Hypothalamus (tissue), 51 donors: ENCODE measurements at places on chromosomes 16 and 17.

DNA sequence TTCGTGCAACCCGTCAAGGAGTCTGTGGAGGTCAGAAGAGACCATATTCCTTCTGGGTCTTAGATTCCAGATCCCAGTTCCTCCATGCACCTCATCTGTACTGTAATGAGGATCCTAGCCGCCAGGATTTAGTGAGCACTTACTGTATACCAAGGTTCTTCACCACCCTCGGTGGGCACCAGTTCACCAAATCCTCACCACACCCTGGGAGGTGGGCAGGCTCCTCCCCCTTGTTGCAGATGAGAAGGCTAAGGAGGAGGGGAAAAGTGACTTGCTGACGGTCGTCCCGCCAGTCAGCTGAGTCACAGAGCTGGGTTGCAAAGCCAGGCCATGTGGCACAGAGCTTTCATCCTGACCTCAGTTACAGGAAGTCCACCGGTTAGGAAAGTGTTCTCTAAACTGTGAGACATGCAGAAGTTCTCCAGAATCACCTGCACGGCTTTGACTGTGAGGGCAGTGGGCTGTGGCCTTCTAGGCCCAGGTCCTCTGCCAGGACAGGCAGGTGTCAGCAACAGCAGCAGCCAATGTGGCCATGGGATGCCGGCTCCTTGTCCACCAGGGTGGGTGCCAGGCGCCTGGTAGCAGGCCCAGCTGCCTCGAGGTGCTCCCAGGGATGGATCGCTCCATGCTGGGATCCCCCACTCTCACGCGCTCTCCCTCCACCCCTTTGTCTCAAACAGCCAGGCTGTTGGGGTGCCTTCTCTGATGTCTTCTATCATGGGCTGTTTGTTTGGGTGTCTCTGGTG lies 240.3 kb upstream of the GSE1 start:
- DNase-seq, result no peak

GRCh38 chr17:35947156-35947585 lies 3.7 kb upstream of the LYZL6 start:
- no peak for DNase-seq

DNA sequence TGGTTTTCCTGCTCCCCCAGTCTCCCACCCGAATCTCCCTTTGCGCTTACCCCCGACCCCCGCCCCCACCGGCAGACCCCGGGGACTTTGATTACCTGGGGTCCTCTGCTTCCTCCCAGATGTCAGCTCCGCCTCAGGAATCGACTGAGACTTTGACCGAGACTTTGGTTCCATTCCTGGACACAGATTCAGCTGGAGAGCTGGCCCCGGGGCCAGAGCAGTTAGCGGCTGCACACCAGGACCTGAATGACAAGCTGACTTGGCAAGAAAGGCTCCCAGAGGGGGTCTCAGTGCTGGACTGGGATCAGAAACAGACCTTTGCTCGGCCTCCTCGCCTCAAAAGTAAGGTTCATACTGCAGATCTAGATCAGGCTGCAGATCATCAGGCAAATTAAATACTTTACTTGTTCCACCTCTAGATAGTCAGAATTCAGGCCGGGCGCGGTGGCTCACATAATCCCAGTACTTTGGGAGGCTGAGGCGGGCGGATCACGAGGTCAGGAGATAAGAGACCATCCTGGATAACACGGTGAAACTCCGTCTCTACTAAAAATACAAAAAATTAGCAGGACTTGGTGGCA lies 60.3 kb upstream of the FBXO47 start:
- DNase-seq, result no peak

- no peak for DNase-seq
These were observed 7.1 kb downstream of the CDH15 start for GRCh38 chr16:89178453-89179147.

DNA sequence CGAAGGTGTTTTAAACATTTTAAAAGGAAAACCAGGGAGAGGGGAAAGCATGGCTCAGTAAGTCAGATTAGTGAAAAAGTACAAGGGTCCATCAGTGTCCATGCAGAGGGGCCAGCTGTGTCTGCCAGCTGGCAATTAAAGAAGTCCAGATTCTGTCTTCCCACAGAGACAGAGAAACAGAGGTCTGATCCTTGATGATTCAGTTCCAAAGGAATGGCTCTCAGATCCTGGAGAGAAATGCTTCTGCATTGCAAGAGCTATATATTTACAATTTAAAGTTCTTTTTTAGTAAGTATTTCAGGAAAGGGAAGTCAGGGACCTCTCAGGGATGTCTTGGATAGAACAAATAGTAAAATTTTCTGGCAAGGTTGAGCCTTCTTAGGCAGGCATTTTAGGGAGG lies 56.2 kb downstream of the HSD17B2 start:
- DNase-seq, result no peak

- no peak for DNase-seq
These were observed 123.8 kb downstream of the ZNF778 start for GRCh38 chr16:89341279-89341678.

- no peak for DNase-seq
These were observed 101.1 kb downstream of the C16orf78 start for GRCh38 chr16:49474741-49475140.

DNA sequence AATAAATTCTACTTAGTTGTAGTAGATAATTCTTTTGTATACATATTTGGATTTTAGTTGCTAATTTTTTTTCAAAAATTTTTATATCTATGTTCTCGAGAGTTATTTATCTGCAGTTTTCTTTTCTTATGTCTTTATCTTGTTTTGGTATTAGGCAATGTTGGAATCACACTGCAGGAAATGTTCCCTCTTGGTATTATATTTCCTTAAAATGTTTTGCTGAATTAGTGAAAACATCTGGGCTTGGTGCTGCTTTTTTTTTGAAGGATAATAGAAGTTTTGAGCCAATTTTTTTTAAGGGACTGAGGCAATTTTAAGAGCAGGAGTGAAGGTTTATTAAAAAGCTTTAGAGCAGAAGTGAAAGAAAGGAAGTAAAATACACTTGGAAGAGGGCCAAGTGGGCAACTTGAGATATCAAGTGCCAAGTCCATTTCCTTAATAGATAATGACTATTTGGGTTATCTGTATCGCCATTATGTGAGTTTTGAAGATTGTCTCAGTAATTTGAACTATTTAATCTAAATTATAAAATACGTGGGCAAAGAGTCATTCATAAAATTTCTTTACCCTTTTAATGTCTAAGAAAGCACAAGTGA lies 1390.1 kb upstream of the CDH8 start:
- no peak for DNase-seq

DNA sequence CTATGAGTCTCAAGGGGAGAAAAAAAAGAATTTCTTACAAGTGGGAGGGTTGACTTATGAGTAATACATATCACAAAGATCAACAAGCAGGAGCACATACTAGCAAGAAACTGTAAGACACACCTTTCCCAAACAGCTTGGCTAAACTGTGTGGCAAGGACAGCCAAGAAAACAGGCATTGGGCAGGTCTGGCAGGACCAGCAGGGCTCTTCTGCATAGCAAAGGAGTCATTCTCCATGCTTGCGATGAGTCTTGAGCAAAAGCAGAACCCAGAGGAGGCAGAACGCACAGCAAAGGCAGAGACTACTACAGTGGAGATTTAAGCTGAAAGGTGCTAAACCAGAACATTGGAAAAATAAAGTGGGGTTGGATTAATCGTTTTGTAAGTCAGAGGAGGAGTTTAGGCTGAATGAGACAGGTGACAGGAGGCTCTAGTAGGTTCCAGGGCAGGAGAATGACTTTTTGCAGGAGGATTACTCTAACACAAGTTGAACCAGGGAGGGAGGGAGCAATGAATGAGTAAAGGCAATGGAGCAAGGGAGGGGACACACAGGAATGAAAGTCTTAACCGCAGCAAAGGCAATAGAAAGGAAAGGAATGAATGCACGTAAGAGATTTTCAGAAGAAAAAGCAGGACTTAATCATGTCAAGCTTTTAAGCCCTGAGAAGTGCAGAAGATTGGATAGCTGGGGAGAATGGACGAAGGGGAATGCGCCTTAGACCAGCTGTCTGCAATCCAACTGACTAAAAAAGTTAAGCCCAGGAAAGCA lies 2.7 kb downstream of the N4BP1 start:
- no peak for DNase-seq

DNA sequence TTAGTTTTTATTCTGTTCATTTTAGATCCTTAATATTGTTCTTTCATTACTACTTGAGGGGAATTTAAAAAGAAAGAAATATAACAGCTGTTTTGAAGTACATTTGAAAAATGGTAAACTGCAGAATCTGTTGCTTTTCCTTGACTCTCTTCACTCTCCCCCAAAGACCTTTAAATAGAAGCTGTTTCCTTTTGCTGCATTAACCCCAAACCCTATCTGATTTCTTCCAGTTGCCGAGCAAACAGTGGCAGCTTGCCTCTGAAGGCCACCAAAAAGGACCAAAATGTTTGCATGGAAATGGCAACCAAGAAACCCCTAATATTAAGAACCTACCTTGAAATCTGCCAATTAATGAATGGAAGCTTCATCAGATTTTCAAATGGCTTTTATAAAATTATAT lies 37.1 kb downstream of the PRKCA start:
- no peak for DNase-seq

- DNase-seq, result no peak
These were observed 24.4 kb upstream of the DNAJA2 start for GRCh38 chr16:46997844-46998243.

GRCh38 chr17:45020354-45021138 lies 30.9 kb downstream of the DCAKD start:
- peak; percentile 10 for DNase-seq

DNA sequence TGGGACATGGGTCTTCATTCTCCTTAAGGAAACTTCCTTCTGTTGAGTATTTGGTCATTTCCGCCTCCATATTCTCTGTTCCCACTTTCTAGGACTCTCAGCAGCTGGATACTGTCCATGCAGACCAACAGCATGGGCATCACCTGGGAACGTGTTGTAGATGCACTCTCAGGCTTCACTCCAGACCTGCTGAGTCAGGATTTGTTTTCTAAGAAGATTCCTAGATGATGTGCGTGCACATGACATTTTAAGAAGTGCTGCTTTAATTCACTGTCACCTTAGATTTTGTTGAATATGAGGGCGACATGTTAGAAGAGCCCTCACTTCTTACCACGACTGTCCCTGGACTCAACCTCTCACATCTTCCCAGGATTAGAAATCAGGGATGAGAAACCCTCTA lies 10.0 kb upstream of the SDK2 start:
- no peak for DNase-seq

DNA sequence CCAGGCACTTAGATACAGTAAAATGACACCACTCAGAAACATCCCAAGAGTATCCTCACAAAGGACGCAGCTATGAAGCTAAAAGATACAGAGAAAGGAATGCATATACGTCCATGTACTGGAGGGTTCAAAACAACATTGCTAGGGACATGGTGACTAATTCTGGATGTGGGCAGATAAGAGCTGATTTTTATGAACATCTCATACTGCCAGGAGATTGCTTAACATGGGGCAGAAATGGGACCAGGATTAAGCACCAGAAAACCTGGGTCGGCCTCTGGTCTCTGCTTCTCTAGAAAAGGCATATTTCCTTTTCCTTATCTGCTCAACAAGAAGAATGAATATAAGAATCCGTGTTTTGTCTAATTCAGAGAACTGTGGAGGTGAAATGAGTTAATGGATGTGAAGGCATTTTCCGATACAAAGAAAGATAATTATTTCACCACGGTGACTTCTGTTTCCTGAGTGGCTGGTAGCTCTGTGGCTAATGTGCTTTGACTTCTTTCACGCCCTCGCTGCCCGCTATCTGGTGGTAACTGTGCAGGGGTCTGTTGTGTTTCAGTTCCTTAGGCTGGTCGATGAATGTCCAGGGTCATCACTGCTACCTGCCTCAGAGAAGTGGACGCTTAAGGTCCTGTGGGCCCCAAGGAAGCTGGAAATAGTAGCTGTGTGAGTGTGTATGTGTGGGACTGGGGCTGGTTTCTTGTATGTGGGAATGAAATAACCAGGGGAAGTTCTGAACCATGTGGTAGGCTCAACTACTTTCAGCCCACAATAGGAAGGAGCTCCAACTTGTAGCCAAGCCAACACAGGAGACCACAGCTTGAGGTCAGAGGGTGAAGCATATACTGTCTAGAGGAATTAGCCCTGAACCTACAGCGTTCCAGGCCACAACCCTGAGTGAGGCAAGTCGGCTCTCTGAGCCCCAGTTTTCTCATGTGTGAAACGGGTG lies 15.8 kb upstream of the CCL5 start:
- DNase-seq, result no peak

- peak; percentile 8 for DNase-seq
These were observed 739 bp upstream of the SGCA start for GRCh38 chr17:50165066-50165465.

- DNase-seq, result peak; percentile 59
These were observed 19.3 kb upstream of the NXPH3 start for GRCh38 chr17:49556223-49556943.

DNA sequence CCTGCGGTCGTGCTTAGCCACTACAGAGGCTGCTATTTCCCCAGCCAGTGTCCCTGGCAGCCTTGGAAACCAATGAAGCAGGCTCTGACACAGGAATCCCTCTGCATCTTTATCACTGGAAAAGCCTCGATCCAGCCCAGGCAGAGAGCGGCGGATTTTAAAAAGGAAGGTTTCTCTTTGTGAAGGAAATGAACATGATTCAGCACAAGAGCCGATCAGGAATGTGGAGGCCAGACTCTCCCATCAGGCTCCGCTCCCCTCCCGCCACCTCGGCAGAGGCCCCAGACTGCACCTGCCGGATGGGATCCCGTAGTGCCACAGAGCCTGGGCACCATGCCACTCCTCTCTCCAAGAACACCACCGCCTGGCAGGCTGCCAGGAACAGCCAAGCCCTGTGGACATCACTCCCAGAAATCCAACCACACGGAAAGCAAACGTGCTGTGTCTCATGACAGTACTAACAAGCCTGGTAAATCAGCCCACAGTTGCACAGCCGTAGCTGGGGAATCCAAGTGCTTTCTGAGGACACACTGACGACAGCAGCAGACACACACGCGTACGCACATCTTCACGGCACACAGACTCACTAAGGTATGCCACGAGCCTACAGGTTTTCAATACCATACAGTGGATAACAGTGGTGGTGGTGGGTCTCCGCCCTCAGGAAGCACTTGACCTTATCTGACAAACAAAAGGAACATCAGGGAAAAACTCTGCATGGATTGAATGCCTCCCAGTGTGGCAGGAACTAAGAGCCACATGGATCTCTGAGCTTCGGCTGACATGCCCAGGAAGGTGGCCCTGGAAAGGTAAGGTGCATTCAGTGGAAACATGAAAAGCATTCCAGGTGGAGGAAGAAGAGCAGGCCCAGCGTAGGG lies 5.4 kb downstream of the LRRC75A start:
- DNase-seq, result peak; percentile 12

DNA sequence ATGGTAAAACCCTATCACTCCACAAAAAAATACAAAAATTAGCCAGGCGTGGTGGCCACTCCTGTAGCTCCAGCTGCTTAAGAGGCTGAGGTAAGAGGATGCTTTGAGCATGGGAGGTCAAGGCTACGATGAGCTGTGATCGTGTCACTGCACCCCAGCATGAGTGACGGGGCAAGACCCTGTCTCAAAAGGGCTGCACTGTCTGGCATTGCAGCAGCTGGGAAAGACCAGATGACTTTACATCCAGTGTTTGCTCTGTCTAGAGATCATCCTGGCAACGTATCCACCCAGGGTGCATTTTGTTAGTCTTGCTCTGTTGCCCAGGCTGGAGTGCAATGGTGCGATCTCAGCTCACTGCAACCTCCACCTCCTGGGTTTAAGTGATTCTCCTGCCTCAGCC lies 52.0 kb downstream of the MRM3 start:
- no peak for DNase-seq

- no peak for DNase-seq
These were observed 2.2 kb upstream of the ATF7IP2 start for GRCh38 chr16:10383626-10384025.

- DNase-seq, result no peak
These were observed 53.4 kb upstream of the NKD1 start for GRCh38 chr16:50494501-50495491.

GRCh38 chr16:53053967-53054669 lies 673 bp upstream of the CHD9 start:
- DNase-seq, result no peak

- no peak for DNase-seq
These were observed 17.8 kb downstream of the SNN start for GRCh38 chr16:11685844-11686618.
